ENCODE measurements at places on chromosomes 16 and 17. TPM values are rescaled to one million over a fixed set of nuclear protein-coding genes. Genes with fewer than 3 reads are reported as not detected.

DNA sequence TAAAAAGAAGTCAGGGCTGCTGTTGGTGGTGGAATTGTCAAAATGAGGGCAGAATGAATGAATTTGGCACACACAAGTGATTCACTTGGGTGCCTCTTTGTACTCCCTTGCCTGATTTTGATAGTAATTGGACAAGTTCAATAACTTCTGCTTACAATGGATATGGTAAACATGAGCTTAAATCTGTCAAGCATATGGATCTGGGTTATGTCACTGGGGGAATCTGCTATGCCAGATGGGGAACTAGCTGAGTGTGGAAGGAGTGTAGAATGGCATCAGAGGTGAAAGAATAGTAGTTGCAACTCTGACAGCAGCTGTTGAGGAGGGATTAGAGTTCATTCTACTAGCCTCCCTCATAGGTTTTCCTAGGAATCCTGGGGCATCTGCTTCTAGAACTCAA, 724.2 kb upstream of the CDH8 start:
- no peak for DNase-seq
- H3K4me3 ChIP-seq: no peak overlapping the region
- no peaks in the 10 kb centered on the region for H3K36me3 ChIP-seq
- no peaks in the 10 kb centered on the region for H3K4me1 ChIP-seq

NPIPA1 gene
- 118 TPM for total RNA-seq

DNA sequence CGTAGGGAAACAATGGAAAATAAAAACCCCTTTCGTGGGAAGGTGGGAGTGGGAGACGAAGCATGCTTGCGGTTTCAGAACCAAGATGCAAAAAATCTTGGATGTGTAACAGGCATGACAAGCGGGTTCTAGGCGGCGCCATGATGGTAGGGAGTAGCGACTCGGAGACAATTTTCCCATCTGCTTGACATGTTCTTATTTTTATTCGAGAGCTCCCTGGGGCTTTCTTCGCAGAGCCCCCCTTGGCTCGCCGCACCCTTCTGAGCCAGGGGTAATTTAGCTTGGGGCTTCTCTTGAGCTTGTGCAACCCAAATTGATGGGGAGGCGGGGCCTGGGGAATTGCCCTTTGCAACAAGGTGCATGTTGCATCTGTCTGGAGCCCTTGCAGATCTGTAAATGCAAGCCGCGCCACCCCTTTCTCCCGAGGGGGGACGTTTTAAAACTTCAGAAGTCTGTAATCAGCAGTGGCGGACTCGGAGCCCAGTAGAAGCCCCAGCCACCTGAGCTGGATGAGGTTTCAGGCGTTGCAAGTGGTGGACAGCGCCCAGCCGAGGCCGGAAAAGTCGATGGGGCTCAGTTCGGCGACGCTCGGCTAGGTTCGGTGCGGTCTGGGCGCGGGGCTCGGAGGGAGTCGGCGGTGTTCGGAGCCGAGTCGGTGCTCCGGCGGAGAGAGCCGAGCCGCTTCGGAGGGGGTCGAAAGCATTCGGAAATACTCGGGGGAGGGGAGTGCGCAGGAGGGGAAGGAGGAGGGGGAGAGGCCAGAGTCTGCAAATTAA, 2.9 kb downstream of the GNAO1 start:
- H3K4me1 ChIP-seq: peaks cover 22% of the 10 kb centered on the region
- H3K36me3 ChIP-seq: no peaks in the 10 kb centered on the region
- no peak overlapping the region for H3K27ac ChIP-seq

GRCh38 chr17:34620458-34620857, 41.1 kb downstream of the TMEM132E start:
- no peak overlapping the region for H3K27ac ChIP-seq
- DNase-seq: no peak
- no peak overlapping the region for H3K4me3 ChIP-seq
- no peaks in the 10 kb centered on the region for H3K36me3 ChIP-seq
- H3K27me3 ChIP-seq: peaks cover 6% of the 10 kb centered on the region
- H3K4me1 ChIP-seq: no peaks in the 10 kb centered on the region

SLC13A2 gene
- not detected for total RNA-seq

DNA sequence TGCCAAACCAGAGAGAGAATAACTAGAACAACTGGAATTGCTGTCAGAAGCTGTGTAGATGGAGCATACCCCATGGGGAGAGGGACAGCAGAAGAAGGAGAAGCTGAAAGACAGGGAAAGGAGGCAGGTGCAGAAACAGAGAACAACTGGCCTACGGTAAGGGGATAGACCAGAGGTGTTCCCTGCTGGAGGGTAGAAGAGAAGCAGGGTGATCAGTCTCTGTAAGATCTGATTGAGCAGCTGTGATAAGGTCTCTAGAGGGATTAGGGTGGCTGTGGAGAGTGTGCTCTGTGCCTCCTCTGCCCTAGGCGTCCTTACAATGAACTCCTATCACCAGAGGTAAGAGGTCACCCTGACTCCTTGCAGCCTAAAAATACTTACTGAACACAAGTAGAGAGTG, 30.4 kb upstream of the HS3ST3B1 start:
- no peaks in the 10 kb centered on the region for H3K4me1 ChIP-seq
- H3K27me3 ChIP-seq: no peaks in the 10 kb centered on the region
- no peak overlapping the region for H3K4me3 ChIP-seq
- no peaks in the 10 kb centered on the region for H3K36me3 ChIP-seq
- DNase-seq: no peak

DNA sequence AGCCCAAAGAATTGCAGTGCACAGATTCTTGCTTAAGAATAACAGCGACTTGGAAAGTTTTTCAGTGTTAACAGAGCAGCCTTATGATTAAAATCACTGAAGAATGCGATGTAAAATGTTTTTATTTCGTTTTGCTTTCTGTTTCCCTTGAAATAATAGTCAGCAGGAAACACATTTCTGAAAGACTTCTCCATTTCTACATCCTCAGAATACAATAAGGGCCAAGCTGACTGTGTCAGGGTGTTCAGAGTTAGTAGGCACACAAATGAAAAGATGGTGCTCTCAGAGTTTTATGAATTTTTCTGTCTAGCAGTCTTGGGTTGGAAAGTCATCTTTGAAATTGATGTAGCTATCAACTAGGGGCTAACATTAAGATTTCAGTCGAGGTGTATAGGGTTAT, 582.9 kb upstream of the RBFOX1 start:
- DNase-seq: no peak
- no peak overlapping the region for H3K27ac ChIP-seq
- H3K4me3 ChIP-seq: no peak overlapping the region
- no peaks in the 10 kb centered on the region for H3K27me3 ChIP-seq
- no peaks in the 10 kb centered on the region for H3K36me3 ChIP-seq
- no peaks in the 10 kb centered on the region for H3K4me1 ChIP-seq

CD79B gene
- total RNA-seq: 2.1 TPM
